Islet precursor cell (in vitro differentiated cells): ENCODE measurements at places on chromosomes 1 and 21.

GRCh38 chr1:118204105-118204504 is 19.1 kb upstream of the SPAG17 start:
- DNase-seq = no peak

DNA sequence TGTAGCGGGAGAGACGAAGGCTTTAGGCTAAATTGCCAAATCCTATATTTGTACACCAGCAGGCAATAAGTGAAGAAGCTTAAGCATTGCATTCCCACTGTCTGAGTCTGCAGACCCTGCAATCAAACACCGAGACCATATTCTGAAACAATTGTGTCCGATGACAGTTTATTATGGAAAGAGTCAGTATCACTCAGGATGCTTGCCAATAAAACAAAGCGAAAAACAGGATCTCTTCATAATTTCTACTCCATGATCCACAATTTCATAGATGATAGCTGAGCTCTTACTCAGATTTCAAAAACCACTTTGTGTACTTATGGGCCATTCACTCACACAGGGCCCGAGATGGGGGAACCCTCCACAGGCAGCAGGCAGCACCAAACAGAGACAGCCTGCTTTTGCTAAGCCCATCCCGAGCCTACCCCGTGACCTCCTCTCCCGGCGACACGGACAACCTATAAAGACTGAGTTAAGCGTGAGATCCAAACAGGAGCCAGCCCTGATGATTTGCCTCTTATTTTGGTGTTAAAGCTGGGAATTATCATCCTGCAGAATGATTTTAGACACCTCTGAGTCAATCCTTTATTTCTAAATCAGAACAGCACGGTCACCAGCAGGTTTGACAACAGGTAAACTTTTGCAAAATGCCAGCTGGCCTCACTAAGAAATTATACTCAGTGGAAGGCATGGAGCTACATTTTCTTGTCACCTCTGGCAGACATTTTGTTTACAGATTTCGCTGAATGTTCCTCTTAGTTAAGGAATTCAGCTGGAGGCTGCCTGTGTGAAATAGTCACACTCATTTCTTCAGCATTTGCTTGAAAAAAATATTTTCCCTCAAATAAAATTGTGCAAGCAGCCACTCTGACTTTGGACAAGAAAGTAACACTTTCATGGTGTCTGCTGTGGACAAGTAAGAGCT is 212.4 kb downstream of the GPATCH2 start:
- DNase-seq = no peak

DNA sequence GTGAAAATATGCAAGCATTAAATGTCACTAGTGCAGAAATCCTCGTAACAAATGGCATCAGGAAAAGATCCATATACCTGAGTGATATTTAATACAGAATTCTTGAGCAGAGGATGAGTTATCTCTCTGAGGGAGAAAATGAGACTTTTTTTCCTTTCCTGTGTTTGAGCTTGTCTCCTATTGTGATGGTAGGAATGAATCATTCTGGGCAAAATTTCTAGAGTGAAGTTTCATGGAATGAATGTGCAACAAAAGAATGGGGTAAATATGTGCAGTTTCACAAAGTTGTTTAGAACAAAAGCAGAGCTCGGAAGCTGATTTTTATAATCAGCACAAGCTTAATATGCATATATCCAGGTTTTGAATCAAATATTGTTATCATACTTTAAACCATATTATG is 4.6 kb downstream of the CTPS1 start:
- DNase-seq = no peak

- DNase-seq = peak; percentile 81
Measured at GRCh38 chr1:2097386-2098300, 47.4 kb downstream of the PRKCZ start.

DNA sequence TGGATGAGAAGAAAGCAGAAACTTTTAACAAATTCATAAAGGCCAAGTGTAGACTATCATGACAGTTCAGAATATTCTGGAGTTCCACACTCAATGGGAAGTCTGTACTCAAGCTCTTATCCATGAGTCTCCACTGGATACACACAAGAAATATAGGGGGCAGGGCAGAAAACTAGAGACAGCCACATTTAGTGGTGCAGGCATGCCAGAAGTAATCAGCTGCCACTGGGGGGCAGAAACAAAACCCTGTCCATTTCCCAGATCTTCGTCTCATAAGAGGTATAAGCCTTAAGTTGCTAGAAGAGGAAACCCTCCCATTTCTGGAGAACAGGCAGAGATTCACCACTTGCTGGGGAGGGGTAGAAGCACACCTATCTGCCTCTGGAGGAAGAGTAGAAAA is 166.8 kb upstream of the GALNT2 start:
- DNase-seq = no peak

DNA sequence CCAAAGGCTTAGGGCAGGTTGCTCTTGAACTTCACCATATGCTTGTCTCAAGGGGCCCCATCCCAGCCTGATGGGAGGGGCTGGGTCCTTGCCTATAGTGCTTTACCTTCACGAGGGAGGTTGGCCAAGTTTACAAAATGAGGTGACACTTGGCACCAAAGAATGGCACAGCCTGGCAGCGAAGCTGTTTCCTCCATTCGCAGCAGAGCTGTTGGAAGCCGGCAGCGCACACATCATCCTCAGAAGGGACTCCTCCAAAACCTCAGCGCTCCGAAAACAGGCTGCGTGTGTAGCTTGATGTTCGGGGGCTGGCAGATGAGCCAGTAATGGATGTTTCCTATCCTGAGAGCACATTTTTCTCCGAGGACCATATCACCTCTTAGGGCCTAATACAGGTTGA is 116.8 kb downstream of the KAZN start:
- no peak for DNase-seq

DNA sequence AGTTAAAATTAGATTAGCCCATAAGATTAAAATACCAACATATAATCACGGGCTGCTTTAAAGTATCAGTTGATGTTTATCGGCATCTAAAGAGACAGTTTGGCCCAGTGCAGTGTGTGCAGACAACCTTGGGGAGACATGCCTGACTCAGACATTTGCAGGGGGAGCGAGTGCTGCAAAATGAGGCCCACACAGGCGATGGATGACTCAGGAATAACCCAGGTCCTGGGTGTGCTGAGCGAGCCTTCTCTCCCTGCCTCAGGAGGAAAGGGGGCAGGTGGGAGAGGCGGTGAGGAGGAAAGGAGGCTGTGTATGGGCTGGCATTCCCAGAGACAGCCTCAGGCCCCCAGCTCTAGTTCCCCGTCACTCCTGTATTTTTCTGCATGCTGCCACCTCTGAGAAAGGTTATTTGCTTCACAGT is 9.0 kb downstream of the SLC9A1 start:
- DNase-seq = peak; percentile 96

- no peak for DNase-seq
Measured at GRCh38 chr21:38263493-38263892, 6.7 kb downstream of the KCNJ15 start.

- DNase-seq = no peak
Measured at GRCh38 chr1:245550720-245551043, 395.9 kb downstream of the KIF26B start.

- DNase-seq = no peak
Measured at GRCh38 chr1:70224954-70225353, 3.8 kb downstream of the SRSF11 start.

GRCh38 chr1:204420039-204421004 is 8.7 kb upstream of the PPP1R15B start:
- DNase-seq = peak; percentile 45

DNA sequence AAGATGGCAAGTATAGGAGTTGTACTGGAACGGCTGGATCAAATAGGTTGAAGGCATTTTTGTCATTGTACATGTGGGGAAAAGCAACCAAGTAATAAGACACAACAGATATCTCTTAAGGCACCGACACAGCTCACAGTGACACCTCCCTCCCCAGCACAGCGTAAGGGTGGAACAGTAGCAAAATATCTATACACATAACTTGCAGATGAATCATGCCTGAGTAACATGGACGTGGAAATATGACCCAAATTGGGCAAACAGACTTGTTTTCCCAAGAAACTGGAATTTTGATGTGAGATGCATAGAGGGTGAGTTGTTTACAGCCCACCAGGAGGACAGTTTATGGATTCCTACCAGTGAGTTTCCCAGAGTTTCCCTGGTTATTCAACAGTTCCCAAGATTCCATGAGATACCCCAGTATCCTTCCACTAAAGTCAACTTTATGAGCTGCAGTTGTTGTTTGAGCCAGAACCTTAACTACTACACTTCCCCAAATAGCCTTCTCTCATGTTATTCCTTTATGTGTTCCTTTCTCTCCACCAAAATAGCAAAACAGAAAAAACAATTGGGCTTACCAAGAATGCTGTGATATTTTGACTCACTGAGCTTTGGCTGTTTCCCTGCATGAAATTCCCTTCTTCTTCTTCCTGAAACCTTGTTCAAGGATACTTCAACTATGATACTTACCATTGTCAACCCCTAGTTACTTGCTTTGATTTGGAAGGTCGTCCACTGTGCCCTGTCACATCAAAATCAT is 7.1 kb upstream of the DR1 start:
- no peak for DNase-seq

- DNase-seq = no peak
Measured at GRCh38 chr1:220970311-220970710, 91.1 kb downstream of the HLX start.

DNA sequence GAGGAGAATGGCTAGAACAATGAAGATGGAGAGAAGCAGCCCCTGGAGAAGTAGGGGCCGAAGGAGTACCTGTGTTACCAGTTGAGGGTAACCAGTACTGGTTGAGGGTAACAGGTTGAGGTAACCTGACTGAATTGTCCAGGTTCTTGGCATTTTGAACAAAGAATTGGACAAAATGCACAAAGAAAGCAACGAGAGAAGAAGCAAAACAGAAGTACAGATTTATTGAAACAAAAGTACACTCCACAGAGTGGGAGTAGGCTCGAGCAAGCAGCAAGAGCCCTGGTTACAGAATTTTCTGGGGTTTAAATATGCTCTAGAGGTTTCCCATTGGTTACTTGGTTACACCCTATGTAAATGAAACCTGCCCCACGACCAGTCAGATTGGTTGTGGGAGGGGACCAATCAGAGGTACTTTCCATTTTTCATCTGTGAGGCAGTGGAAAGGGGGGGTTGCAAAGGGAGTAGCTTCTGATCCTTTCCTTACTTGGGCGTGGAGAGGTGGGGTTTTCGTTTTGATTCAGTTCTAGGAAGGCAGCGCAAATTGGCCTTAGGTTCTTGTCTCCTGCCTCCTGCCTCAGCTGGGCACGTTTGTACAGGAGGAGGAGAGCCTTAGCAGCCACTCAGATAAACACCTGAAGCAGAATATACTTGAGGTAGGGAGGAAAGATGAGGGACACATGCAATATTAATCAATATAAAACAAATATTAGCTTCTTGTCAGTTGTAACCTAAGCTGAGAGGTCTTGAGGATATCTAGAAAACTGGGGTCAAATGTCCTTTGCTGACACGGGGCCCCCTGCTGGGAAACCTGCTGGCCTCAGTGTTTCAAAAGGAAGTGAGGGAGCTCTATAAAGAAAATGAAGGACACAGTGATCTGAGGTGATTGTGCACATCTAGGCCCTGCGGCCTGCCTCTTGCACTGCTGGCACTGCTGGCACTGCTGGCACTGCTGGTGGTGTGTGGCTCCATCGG is 14.3 kb upstream of the LSM10 start:
- no peak for DNase-seq

DNA sequence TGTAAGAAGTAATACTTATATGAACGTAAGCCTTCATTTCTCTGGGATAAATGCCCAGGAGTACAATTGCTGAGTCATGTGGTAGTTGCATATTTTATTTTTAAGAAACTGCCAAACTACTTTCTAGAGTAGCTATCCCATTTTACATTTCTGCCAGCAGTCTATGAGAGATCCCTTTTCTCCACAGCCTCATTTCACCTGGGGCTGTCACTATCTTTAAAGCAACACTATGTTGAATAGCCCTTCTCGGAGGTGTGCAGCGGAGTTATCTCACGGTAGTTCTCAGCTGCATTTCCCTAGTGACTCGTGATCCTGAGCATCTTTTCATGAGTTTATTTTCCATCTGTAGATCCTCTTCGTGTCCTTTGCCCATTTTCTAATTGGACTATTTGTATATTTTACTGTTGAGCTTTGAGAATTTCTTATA is 93.4 kb downstream of the ADARB1 start:
- no peak for DNase-seq

DNA sequence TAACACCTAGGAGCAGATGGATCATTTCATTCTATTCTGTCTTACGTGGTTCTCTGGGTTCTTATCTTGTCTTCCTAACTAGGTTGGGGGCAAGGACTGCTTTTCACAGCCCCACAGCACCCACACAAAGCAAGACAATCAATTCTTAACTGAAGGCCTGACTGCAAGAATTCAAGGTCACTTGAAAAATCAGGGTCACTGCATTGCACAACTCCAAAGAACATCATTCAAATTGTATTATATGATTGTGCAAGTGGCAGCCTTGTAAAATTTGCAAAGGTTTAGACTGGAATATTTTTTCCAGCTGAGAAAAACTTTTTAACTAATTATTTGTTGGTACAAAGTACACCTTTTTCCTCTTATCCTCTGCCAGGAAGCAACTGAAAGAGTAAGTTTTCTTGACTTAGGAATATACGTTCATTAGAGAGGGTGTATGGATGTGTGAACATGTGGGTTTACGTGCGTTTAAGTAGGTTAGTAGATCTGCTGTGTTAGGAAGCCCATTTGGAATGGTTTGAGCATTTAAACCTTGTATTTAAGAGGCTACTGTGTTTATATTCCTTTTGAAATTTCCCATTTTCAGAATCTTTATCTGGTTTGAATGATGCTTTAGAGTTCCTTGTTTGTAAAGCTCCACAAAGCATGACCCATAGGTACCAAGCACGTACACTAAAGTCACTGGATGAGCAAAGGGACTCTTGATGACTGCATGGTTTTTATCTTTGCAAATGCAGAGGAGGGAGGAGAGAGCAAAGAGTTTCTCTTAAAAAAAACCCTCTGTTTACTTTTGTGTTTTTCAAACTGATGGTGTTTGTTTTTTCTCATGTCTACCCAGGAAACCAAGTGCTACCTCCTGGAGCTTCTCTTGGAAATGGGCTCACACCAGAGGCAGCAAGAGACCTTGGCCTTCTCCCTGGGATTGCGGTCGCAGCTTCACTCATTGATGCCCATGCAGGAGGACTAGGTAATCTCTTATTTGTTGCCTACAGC is 214.9 kb downstream of the FGGY start:
- no peak for DNase-seq

DNA sequence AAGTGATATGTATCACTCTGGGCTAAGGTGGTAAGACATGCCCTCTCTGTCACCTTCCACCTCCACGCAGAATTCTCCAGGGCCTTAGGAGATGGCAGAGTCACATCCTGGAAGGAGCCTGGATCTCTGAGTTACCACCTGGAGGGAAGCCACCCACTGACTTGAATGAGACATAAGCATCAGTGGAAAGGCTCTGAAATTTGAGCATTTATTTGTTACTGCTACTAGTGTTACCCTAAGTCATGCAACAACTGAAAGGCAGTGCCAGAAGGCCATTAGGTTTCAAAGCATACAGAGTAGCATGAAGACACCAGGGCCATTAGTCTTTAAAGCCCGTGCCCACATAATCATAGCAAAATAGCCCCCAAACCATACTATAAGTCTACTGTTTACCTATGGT is 230.3 kb upstream of the IRF2BP2 start:
- peak; percentile 4 for DNase-seq

- DNase-seq = no peak
Measured at GRCh38 chr21:42112857-42113256, 41.7 kb downstream of the UMODL1 start.
